ENCODE measurements at places on chromosomes 12 and 14.

DNA sequence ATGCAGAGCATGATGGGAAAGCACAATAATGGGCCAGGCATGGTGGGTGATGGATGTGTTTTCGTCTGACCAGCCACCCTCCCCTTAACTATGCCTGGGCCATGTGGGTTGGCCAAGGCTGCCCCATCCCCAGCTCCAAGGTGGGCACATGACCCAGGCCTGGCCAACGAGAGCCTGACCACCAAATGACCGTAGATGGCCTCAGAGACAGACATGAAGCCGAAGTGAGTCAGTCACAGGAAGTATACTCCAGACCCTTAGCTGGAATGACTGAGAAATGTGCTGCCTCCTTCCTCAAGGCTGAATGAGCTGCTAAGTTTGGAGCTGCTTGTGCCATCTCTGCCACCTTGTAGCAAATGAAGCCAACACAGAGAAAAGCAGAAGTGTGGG lies 233.6 kb downstream of the BCL11B start:
- DNase-seq: no peak

GRCh38 chr12:103652808-103653207 lies 65.7 kb downstream of the STAB2 start:
- no peak for DNase-seq

GRCh38 chr14:90535556-90536090 lies 138.8 kb downstream of the CALM1 start:
- no peak for DNase-seq

DNA sequence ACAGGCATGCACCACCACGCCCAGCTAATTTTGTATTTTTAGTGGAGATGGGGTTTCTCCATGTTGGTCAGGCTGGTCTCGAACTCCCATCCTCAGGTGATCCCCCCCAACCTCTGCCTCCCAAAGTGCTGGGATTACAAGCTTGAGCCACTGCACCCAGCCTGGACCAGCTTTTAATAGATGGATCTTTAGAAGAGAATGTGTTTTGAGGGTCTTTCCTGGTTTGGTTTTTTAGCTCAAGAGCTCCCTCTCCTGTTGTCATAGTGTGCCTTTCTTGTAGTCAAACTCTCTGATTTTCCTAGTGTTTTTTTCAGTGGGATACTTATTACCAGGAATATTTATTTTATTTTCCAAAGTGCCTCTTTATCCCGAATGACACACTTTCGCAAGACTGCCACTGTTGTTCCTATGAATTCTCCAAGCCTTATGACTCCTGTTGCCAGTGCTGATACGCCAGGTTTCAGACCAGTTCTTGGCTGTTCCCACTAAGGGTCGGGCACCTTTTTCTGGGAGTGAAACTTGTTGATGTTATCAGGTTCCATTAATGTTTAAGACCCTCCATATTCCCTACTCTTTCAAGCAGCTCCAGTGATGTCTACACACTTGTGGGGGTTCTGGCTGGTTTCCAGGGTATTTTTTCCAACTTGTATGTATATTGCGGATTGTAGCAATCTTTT lies 31.5 kb upstream of the LIMA1 start:
- DNase-seq: no peak

DNA sequence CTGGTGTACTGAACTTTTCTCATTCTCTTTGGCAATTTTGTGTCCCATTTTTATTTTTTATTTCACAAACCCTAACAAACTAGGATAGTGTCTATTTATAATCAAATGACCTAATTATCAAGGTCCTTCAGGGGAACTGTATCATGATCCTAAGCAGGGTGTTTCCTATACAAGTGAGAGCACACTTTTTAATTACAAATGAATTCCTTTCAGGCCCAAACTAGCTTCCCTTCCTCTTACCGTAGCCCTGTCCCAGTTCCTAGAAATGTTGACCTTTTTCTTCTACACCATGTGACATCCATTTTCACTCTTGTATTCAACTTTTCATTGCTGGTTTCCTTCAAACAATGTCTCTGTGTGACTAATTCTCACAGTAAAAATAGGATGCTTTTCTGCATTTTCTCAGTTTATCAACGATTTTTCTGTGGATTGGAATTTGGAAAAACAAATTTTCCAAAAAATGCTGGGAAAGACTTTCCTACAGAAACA lies 411.4 kb downstream of the CCDC91 start:
- DNase-seq: no peak

DNA sequence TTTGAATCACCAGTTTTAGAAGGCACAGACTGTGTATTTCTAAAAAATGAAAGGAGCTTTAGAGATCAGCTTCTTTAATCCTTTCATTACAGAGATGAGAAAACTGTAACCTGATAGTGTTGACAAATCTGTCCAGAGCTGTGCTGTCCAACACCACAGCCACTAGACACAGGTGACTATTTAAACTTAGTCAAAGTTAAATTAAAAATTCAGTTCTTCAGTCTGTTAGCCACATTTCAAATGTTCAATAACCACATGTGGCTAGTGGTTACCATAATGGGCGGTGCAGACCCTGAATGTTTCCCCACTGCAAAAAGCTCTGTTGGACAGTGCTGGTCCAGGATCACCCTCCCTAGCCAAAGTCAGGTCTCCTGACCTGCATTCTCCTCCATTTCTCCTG lies 21.6 kb downstream of the DAD1 start:
- no peak for DNase-seq

DNA sequence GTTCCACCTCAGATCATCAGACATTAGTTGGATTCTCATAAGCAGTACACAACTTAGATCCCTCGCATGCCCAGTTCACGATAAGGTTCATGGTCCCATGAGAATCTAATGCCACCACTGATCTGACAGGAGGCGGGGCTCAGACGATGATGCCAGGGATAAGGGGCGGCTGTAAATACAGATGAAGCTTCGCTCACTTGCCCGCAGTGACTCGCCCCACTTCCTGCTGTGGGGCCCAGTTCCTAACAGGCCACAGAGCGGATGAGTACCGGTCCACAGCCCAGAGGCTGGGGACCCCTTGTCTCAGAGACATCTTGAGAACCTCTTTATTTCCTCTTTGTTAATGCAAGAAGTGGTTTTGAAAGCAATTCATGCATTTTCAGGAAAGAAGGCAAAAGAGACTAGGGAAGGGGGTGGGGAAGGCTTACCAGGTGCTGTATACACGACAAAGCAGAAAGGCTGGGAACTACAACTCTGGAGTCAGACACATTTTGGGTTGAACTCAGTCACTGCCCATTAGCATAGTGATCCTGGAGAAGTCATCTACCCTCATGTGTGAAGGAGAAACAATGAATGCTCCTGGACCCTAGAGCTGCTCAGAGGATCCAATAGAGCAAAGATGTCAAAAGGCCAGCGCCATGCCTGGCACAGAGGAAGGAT lies 68.7 kb downstream of the EID3 start:
- no peak for DNase-seq

DNA sequence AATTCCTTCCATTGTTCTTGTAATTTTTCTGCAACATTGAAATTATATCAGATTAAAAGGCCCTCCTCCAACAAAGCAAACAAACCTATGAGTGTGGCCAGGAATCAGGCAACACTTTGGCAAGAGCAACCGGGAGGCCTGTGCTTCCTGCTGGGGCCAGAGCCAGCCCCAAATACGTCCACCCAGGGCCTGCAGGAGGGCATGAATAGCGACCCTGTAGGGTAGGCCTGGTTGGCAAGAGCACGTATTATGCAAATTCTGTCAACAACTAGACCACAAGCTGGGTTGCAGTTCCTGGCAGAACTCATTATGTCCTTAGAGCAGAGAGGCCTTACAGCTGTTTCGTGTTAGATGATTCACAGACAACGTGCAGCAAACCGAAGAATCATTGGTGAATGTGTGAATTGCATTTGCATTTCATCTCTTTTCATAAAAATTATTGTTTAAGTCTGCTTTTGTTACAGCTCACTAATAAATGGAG lies 26.9 kb upstream of the LGALS3 start:
- DNase-seq: peak; percentile 21

DNA sequence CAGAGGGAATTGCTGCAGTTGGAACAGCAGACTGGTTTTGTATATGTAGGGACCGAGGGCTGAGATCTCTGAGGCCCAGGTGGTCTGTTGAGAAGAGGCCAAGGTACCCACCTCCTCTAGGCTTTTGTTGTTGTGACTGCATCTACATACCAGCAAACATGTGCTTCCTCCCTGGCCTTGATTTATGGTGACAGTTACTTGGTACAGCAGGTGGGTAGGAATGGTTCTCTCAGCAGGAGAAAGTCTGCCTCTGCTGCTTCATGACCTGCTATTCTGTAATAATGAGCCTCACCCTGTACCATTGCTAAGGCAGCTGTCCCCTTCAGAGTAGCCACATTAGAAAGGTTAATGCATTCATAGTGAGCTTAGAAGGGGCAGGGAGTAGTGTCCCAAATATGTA lies 196.7 kb upstream of the PELI2 start:
- no peak for DNase-seq

- DNase-seq: no peak
These were observed 77.4 kb downstream of the FBXL14 start for GRCh38 chr12:1517007-1517406.

- no peak for DNase-seq
These were observed 35.8 kb downstream of the IL31 start for GRCh38 chr12:122138181-122138580.

- no peak for DNase-seq
These were observed 73.3 kb downstream of the ANO2 start for GRCh38 chr12:5871741-5872140.

DNA sequence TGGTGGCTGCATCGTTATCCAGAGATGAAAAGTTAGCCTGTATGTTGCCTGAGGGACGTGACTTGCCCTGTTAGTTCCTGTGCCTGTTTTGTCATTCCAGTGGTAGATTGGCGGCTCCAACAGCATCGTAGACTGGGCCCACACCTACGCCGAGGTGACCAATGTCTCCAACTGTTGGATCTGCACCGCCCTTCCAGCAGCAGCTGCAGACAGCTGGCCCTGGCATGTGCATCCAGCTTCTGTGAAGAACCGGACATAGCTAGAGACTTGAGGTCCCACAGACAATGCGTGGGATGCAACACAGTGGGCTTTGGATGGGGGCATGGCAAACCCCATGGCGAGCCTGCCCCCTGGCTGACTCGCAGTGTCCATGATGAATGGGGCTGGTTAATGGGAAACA lies 93.0 kb upstream of the TMPO start:
- DNase-seq: no peak

All from stimulated activated CD8-positive, alpha-beta memory T cell treated with anti-CD3 and anti-CD28 coated beads, Interleukin-15, amount 100 ng/mL, for 4 hours (primary cell).